ENCODE measurements at places on chromosomes 3 and 15. TPM values are rescaled to one million over a fixed set of nuclear protein-coding genes. Genes with fewer than 3 reads are reported as not detected.

DNA sequence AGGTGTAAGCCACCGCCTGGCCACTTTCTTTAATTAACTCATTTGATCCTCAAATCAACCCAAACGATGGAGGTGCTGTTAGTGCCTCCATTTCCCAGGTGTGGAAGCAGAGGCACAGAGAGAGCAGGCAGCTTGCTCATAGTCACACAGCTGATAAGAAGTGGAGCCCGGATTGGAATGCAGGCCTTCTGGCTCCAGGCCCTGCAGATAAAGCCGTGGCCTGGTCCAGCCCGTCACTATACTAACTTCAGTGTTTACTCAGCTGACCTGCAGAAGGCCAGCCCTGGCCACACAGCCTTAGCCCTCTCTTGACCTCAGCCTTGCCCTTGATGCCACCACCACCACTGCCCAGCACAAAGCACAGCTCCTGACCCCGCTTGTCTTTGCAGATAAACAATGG is 116.7 kb downstream of the NUP210 start:
- no peak for DNase-seq

GRCh38 chr15:75725719-75726607 is 13.3 kb upstream of the CSPG4 start:
- DNase-seq = no peak

GRCh38 chr15:37081983-37082382 is 18.4 kb downstream of the MEIS2 start:
- DNase-seq = no peak

- no peak for DNase-seq
Observed at GRCh38 chr3:120311863-120312794, 27.1 kb upstream of the GPR156 start.

GRCh38 chr3:193851941-193852674 is 259.1 kb downstream of the OPA1 start:
- no peak for DNase-seq

DNA sequence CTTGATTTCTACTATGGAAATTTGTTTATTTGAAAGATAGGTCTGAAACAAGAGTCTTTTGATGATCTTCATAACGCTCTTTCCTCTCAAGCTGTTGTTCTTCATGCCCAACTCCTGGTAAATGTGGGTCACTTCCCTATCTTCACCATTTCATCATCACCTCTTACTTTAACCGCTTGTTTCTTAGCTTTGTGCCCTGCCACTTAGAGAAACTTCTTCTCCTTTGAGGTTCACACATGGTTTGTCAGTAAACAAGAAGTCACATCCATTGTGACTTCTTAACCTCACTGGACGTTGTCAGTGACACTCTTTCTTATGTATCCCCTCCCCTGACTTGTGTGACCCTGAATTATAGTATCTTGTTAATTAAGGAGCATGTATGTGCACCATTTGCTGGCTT is 16.9 kb upstream of the P2RY13 start:
- DNase-seq = no peak

DNA sequence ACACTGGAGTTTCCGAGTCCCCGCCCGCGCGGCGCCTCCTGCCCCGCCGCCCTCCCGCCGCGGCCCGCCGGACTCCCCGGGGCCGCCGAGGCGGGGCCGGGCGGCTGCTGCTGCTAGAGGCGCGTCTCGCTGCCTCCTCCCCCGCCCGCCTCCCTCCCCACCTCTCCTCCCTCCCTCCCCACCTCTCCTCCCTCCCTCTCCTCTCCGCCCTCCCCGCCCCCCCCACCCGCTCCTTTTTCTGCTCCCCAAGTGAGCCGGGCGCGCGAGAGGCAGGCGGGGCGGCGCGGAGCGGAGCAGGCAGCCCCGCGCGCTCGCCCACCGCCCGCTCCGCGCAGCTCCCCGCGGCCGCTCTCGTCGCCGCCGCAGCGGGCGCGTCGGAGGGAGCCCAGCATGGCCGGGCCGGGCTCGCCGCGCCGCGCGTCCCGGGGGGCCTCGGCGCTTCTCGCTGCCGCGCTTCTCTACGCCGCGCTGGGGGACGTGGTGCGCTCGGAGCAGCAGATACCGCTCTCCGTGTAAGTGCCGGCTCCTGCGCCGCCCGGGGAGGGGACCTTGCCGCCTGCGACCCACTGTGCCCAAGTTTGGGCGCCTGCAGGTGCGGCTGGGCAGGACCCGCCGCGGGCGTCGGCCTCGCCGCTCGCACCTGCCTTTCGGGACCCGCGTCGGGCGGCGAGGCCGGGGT is at the start of gene CACNA2D3:
TSS of gene CACNA2D3 (plus strand) at position 229 of the 679 bp plus-strand sequence.
- DNase-seq = no peak

RAMAC gene
- 38.9 TPM for total RNA-seq

RHOV gene
- total RNA-seq = 9.3 TPM
